ENCODE measurements at places on chromosomes 2 and 18.
A peak's percentile ranks its signal among the peaks of the same experiment; 100 is the strongest.

DNA sequence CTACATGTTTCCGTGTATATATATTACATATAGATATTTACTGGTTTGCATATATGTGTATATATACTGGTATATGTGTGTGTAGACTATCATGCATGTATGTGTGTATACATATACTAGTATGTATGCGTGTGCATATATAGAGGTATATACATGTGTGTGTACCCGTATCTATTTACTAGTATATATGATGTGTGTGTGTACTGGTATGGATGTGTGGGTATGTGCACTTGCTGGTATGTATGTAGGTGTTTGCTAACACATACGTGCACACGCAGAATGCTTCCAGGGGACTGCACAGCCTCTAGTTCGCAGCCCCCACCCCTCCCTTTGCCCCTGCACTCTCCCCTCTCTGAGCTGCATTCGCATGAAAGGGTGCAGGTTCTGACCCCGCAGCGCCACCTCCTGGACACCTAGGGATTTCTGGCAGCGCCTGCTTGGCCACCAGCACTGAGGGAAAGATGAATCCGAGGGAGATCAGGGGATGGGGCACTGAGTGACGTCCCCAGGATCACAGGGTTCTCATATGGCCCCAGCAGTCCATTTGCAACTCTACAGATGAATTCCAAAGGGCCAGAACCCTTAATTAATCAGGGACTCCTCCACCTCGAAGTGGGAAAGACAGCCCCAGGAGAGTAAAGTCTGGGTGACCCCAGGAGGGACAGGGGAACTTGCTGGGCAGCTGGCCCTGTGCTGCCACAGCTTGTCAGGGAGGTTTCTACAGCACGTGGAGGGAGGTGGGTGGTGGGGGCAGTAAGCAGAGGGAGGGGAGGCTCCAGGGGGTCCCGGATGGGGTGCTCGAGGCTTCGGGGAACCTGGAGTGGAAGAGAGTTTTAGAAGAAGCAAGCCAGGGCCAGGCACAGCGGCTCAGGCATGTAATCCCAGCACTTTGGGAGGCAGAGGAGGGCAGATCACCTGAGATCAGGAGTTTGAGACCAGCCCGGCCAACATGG lies 66.8 kb upstream of the ASAP2 start:
- no peak for DNase-seq

DNA sequence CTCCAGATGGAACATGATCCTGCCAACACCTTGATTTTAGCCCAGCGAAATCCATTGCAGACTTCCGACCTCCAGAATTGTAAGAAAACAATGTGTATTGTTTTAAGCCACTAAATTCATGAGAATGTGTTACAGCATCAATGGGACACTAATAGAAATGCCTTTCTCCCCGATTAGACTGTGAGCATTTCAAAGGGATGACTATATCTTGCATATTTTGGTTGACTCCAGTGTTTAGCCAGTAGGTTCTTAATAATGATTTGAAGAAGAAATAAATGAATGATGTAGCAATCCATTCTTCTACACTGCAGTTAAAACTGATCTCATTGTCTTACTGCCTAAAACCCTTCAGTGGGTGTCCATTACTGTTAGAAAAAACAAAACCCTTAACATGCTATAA lies 67.4 kb upstream of the ACVR1C start:
- no peak for DNase-seq

DNA sequence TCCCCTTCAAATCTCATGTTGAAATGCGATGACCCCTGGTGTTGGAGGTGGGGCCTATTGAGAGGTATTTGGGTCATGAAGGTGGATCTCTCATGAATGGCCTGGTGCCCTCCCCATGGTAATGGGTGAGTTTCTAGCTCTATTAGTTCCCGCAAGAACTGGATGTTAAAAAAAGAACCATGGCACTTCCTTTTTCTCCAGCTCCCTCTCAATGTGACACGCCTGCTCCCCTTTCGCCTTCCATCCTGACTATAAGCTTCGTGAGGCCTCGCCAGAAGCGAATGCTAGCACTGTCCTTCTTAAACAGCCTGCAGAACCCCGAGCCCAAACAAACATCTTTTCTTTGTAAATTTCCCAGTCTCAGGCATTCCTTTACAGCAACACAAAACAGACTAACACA lies 303.2 kb upstream of the REV1 start:
- DNase-seq = no peak

DNA sequence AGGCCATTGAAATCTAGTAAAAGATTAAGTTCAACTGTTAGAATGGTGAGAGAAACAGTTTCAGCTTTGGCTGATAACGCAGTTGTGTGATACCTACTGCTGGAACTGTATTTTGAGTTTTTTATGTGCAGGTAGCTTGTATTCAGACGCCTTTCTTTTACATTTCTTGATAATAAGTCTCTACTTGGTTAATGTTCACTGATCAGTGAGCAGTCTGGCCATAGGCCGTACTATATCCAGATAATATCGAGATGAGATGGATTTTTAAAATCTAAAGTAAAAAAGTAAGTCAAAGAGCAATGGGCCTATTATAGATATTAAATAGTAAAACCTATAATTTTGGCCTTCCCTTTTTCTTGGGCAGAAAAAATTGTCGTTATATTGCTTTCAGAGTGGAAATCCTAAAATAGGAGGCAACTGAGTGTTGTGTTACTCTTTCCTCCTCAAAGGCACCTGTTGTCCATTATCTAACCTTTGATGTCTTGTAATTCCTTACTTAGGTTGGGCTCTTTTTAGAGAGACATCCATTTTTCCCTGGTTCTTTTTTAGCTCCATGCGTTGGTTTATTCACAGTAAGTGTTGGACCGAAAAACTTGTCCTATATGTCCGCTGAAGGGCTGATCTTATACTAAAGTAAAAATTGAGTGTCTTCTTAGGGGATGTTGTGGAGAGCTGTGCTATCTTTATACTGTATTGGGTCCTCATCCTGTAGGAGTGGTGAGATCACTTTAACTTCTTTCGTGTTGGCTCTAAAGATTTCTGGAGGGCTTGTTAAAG lies 1.7 kb downstream of the EML4 start:
- no peak for DNase-seq

DNA sequence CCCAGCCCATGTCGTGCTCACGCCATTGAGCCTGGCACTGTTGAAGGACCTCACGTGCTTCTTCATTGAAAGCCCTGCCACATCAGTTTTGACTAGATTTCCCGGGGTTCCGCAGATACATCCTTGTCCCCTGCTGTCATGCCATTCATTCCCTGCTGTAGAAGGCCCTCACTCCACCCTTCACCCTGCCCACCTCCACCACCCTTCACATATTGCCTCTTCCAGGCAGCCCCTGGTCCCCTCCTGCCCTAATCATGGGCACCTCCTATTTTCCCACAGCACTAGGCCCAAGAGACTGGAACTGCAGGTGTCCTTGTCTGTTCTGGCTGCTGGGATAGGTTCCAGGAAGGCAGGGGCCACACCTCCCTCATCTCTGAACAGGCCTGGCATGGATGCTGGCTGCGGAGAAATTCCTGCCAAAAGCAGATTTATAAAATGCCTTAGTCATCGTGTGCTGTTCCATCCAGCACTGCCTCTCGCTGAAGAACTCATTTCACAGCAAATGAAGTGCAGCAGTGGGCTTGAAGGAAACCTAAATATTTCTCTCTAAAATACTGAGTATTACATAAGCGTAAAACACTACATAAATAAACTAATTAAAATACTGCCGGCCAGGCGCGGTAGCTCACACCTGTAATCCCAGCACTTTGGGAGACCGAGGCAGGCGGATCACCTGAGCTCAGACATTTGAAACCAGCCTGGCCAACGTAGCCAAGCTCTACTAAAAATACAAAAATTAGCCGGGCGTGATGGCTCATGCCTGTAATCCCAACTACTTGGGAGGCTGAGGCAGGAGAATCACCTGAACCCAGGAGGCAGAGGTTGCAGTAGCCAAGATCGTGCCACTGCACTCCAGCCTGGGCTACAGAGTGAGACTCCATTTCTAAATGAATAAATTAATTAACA lies 38.4 kb downstream of the EIF4E2 start:
- DNase-seq = no peak

GRCh38 chr2:134539981-134540380 lies 178.8 kb downstream of the TMEM163 start:
- DNase-seq = no peak

DNA sequence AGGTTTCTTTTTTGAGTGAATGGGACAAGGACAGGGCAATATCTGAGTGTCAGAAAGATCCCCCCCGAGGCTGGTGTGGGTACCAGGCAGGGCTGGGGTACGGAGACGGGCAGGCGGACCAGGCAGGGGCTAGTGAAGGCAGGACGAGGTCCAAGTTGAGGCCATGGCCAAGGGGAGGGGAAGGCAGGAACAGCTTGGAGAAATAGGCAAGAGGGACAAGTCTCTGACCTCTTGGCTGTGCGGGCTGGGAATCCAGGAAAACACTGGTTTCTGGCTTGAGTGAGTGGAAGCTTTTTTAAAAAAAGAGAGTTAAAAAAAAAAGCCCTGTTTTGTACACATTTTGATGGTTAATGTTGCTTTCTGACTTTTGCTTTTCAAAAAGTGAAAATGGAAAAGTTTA lies 30.3 kb downstream of the ASAP2 start:
- no peak for DNase-seq

GRCh38 chr2:17752892-17753802 lies 463 bp downstream of the SMC6 start:
- DNase-seq = no peak

- DNase-seq = no peak
These were observed 26.9 kb downstream of the RMC1 start for GRCh38 chr18:23530195-23530594.

DNA sequence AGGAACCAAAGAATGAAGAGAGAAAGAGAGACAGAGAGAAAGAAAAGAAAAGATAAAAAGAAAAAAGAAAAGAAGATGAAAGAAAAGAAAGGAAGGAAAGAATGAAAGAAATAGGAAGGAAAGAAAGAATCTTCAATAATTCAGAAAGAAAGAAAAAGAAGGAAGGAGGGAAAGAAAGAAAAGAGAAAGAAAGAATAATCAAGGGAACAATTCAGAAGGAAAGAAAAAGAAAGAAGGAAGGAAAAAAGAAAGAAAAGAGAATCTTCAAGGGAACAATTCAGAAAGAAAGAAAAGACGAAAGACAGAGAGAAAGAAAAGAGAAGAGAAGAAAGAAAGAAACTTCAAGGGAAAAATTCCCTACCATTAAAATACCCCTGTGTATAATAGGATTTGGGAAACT lies 5.6 kb upstream of the KCTD1 start:
- no peak for DNase-seq

GRCh38 chr18:23138471-23138870 lies 3.2 kb downstream of the CABLES1 start:
- DNase-seq = no peak

- no peak for DNase-seq
These were observed 39.4 kb upstream of the EFHD1 start for GRCh38 chr2:232593982-232594381.

DNA sequence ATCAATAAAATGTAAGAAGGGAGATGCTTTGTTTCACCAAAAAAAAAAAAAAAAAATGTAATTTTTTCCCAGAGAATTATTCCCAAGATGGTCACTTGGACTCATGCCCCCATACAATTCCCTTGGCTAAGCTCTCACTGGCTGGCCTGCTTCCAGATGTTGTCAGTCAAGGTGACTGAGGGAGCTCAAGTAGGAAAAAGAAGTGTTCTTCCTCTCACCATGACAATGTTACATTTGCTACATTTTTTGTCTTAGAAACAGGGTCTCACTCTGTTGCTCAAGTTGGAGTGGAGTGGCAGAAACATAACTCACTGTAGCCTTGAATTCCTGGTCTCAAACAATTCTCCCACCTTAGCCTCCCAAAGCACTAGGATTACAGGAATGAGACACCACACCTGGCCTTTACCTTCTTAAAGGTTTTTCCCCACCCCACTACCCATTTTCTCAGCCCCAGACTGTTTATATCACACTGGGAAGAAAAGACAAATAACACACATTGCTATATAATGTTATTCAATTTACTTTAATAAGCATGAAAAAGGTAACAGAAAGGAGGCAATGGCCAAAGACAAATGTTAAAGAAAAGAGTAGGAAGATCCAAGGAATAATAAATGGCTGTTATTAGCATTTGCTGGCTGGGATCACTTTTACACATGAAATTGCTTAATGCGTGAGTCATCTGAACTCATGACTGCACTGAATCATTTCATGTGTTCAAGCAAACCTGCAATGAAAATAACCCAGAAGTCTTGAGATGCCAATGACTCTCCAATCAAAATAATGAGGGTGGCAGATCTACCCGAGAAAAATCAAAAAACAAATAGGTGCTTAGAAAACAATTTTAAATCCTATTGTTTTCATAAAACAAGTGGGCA lies 45.2 kb downstream of the ACVR1 start:
- DNase-seq = peak; percentile 96

DNA sequence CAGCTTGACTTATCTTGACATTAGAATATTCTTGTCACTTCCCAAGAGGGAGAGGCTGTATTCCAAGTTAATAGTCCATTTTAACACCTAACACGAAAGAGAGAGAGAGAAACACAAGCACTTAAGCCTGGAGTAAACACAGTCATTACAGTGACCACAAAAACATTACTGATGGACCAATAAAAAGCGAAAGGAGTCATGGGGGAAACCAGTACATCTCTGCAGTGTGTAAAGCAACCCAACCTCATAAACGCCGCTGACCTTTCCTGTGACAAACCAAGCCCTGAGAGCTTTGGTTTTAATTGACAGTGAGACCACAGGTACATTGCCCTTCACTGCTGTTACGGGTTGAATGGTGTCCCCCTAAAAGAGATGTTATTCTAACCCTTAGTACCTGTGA lies 78.3 kb downstream of the SMAD4 start:
- no peak for DNase-seq

Measured in epithelial cell of proximal tubule (primary cell).